ENCODE measurements at places on chromosomes 12 and 14. TPM values are rescaled to one million over a fixed set of nuclear protein-coding genes. Genes with fewer than 3 reads are reported as not detected.

DNA sequence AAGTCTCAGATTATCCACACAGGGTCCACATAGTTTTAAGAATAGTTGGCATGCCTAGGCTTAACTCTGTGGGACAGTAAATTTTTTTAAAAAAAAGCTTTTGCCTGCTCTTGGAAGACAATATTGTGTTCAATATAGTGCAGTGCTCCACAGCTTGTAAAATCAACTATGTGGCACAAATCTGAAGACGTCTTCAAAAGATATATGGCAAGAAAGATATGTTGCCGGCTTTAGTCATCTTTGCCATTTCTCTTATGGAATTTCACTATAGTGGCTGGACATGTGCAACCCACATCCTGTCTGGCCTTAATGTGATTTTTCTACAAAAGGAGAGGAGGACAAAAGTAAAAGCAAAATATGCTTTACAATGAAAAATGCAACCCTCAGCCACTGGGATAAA, 90.5 kb downstream of the MGST1 start:
- H3K4me1 ChIP-seq, result no peaks in the 10 kb centered on the region
- no peaks in the 10 kb centered on the region for H3K27me3 ChIP-seq
- DNase-seq, result no peak
- no peak overlapping the region for H3K27ac ChIP-seq
- no peak overlapping the region for H3K4me3 ChIP-seq

KRT6C gene
- total RNA-seq, result not detected

DNA sequence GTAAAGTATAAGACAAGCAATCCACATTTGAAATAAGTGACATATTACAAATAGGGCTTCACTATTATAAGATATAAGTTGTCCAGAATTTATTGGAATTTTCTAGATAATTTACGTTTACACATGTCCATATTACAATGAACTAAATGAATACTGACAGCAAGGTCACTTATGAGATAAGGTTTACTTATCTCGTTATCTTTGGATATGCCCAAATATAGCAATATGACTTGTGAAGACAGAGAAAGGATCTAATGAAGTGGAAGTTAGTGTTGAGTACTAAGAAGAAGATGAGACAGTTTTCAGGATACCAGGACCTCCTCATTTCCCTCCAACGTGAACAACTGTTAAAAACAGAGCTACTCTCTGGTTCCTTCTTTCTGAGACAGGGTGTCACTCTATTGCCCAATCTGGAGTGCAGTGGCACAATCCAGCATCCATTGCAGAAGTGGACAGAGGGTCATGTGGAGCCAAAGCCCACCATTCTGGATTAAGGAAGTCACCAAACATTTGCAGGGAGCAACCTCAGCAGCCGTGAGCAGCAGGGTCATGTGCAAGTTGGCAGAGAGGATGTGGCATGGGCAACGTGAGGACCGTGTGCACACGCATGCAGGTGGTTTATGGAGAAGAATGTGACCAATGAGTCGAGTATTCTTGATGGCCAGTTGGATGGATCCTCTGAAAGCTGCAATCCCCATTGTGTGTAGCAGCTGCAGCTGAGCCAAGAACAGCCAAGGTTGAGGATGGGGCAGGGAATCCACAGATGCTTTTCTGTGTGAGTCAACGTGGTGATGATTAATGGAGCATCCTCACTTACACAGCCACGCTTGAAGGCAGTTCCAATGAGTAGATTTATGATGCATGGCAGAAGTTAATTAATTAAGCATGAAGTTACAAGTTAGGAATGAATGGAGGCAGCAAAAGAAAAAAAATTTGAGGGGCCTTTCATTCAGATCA, 111.0 kb downstream of the BICD1 start:
- H3K27ac ChIP-seq, result no peak overlapping the region
- H3K36me3 ChIP-seq, result peaks cover 11% of the 10 kb centered on the region
- peak; percentile 68 for DNase-seq
- H3K4me3 ChIP-seq, result no peak overlapping the region
- no peaks in the 10 kb centered on the region for H3K27me3 ChIP-seq

GRCh38 chr14:22560662-22561365, 28.2 kb downstream of the DAD1 start:
- no peaks in the 10 kb centered on the region for H3K27me3 ChIP-seq
- no peak overlapping the region for H3K4me3 ChIP-seq
- DNase-seq, result peak; percentile 22
- peaks cover 11% of the 10 kb centered on the region for H3K4me1 ChIP-seq

DNA sequence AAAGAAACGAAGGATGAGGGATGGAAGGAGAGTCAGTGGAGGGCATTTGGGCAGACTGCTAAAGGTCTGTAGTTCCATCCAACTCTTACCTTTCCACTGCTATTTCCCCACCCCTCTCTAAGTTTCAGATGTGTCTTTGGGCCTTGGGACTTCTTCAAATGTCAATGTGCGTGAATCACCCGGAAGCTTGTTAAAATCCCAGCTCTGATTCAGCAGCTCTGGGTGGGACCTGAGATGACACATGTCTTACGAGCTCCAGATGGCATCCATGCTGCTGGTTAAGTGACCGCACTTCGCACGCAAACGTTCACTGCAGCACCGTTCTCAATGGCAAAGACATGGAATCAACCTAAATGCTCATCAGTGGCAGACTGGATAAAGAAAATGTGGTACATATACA, 309.9 kb downstream of the VRK1 start:
- H3K36me3 ChIP-seq, result no peaks in the 10 kb centered on the region
- no peak overlapping the region for H3K4me3 ChIP-seq
- no peaks in the 10 kb centered on the region for H3K4me1 ChIP-seq
- DNase-seq, result no peak

DNA sequence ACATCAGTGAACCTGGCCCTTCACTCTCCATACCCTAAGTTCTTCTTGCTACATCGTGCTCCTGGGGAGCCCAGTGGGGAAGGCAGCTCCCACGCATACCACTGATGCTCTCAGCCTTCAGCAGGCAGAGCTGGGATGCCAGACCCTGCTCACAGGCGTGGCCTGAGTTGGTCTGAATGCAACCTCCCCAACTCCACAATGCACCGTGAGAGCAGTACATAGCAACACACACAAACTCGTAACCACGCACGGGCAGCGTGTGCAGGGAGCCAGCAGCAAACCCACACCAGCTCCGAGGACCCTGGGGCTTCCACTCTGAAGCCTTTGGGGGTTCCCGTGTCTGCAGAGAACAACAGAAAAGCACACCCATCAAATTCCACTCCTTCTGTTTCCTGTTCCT, 37.3 kb downstream of the ANO2 start:
- no peak for DNase-seq
- no peak overlapping the region for H3K4me3 ChIP-seq
- no peaks in the 10 kb centered on the region for H3K36me3 ChIP-seq
- H3K4me1 ChIP-seq, result no peaks in the 10 kb centered on the region

DNA sequence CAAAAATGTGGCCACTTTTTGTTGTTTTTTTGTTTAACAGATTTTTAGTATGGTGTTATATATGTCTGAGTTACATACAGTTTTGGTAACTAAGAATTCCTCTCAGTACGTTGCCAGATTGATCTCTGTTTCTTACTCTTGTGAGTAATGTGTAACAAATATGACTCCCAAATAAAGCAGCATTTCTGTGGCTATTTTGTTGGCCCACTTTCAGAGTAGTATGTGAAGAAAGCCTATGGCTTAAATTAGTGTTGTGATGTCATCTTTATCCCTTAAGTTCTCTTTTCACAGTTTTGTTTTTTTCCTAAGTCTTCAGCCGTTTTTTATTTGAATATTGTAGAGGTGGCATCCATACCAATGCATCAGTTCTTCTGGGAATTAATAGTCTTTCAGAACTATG, 10.7 kb downstream of the PCNX4 start:
- peaks cover 23% of the 10 kb centered on the region for H3K4me1 ChIP-seq
- DNase-seq, result peak; percentile 36
- peaks cover 4% of the 10 kb centered on the region for H3K36me3 ChIP-seq
- no peak overlapping the region for H3K4me3 ChIP-seq
- peak overlapping the region; percentile 71 for H3K27ac ChIP-seq

- no peak overlapping the region for H3K4me3 ChIP-seq
- no peaks in the 10 kb centered on the region for H3K36me3 ChIP-seq
- no peak overlapping the region for H3K27ac ChIP-seq
- peaks cover 33% of the 10 kb centered on the region for H3K27me3 ChIP-seq
- no peaks in the 10 kb centered on the region for H3K4me1 ChIP-seq
Observed at GRCh38 chr14:104137297-104138097, 890 bp upstream of the KIF26A start.

- H3K27ac ChIP-seq, result no peak overlapping the region
- no peak overlapping the region for H3K4me3 ChIP-seq
- DNase-seq, result no peak
- H3K36me3 ChIP-seq, result peaks cover 41% of the 10 kb centered on the region
Observed at GRCh38 chr14:104705340-104706047, 16.1 kb downstream of the INF2 start.

DNA sequence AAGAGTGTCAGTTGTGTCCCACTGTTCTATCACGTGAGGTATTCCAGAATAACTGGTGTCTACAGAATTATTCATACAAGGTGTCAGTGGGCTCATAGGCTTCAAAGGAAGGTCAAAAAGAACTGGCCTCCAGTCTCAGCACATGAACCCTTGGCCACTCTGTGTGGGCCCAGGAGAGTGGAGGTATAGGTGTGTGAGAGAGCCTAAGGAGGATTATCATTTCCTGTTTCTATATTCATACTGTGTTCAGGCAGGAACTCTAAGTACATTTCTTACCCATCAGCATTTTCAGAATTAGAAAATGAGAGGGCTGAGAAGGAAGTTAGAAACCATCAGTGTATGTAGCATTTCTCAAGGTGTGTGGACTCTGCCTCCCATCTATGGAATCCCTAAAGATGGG, 87.0 kb downstream of the BTG1 start:
- H3K4me3 ChIP-seq, result no peak overlapping the region
- no peaks in the 10 kb centered on the region for H3K27me3 ChIP-seq
- H3K4me1 ChIP-seq, result peaks cover 12% of the 10 kb centered on the region
- DNase-seq, result no peak
- H3K36me3 ChIP-seq, result no peaks in the 10 kb centered on the region
- no peak overlapping the region for H3K27ac ChIP-seq

C3AR1 gene
- 0.72 TPM for total RNA-seq

DNA sequence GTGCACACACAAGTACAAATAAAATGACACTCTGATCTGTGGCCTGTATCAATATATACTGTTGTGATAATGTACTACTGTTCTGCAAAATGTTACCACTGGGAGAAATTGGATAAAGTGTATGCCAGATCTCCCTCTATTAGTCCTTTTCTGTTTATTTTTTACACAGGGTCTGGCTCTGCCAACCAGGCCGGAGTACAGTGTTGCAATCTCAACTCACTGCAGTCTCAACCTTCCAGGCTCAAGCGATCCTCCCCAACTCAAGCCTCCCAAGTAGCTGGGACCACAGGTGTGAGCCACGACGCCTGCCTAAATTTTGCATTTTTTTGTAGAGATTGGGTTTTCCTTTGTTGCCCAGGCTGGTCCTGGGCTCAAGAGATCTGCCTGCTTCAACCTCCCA, 1.9 kb downstream of the NT5DC3 start:
- H3K36me3 ChIP-seq, result no peaks in the 10 kb centered on the region
- peak overlapping the region; percentile 5 for H3K4me3 ChIP-seq
- no peak overlapping the region for H3K27ac ChIP-seq
- peaks cover 19% of the 10 kb centered on the region for H3K4me1 ChIP-seq

DNA sequence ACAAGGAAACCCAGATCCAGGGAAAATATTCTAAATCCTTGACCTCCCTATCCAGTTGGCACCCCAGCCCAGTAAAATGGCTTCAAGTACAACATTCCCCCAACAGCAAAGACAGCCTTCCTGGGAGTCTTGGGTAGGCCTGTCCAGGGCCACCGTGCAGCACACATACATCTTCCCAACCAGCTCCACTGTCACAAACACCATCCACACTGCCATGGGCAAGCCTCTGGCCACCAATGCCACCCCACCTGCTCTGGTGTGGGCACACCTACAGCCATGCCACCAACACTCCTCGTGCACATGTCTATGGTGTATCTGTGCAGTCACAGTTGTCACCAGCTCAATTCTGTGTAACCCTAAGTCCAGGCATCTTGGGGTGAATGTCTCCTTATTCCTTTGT, 193.2 kb downstream of the DAD1 start:
- no peak overlapping the region for H3K27ac ChIP-seq
- H3K36me3 ChIP-seq, result no peaks in the 10 kb centered on the region
- DNase-seq, result no peak
- peaks cover 48% of the 10 kb centered on the region for H3K27me3 ChIP-seq
- no peak overlapping the region for H3K4me3 ChIP-seq

- no peak overlapping the region for H3K4me3 ChIP-seq
- H3K27ac ChIP-seq, result no peak overlapping the region
- no peaks in the 10 kb centered on the region for H3K4me1 ChIP-seq
- H3K36me3 ChIP-seq, result no peaks in the 10 kb centered on the region
- no peak for DNase-seq
Observed at GRCh38 chr12:111386885-111387284, 18.0 kb upstream of the PHETA1 start.

DNA sequence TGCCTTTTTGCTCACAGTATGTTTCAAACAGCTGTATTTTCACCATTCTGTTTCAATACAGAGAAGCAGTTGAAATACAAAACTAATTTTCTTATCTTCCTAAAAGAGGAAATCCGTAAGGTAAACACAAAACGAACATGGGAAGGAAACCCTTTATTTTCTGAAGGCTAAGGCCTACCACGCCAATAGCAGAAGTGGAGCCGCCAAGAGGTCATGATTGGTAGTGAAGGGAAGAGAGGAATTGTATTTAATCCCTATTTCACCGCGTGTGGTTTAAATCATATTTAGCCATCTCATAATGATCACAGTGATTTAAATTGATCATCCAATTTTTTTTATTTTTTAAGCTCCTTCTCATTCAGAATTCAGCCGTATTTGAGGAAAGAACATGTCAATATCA, 398.2 kb downstream of the PRKD1 start:
- no peaks in the 10 kb centered on the region for H3K4me1 ChIP-seq
- no peaks in the 10 kb centered on the region for H3K36me3 ChIP-seq
- no peak for DNase-seq
- H3K27ac ChIP-seq, result no peak overlapping the region
- no peak overlapping the region for H3K4me3 ChIP-seq

DNA sequence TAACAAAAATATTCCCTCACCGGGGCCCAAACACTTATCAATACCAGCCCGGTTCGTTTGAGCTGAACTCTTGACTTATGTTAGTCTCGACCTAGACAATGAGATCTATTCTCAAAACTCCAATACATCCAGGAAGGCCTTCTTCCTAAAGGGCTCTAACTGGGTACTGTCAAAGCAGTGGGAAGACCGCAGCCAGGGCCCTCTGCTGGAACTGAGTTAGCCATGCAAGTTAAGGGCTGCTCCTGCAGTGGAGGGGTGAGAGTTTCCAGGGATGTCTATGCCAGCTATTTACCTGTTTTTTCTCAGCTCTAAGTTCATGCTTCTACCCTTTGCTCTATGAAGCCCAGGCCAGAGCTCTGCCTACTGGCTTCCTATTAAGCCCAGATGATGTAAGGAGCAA, 348.8 kb downstream of the GXYLT1 start:
- no peaks in the 10 kb centered on the region for H3K36me3 ChIP-seq
- H3K27ac ChIP-seq, result no peak overlapping the region
- no peak for DNase-seq
- no peaks in the 10 kb centered on the region for H3K27me3 ChIP-seq

Data from osteoblast (primary cell).